Fibroblast of upper back skin (primary cell): ENCODE measurements at places on chromosomes 12 and 14.

DNA sequence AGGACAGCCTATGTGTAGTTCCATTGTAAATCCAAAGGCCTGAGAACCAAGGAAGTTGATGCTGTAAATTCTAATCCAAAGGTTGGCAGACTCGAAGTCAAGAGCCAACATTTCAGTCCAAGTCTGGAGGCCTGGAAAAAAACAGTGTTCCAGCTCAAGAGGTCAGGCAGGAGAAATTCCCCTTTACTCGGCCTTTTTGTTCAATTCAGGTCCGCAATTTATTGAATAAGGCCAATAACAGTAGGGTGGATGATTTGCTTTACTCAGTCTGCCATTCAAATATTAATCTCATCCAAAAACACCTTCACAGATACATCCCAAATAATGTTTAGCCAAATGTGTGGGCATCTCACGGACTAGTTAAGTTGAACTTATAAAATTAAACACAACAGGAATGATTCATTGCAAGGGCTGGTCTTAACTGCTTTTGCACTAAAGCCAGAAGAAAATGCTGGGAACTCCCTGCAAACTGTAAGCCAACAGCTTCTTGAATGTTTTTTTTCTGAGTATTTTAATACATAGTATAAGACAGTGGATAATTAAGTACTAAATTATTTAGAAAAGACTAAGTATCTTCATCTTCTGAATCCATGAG lies 197.4 kb upstream of the GARIN6 start:
- DNase-seq, result no peak

DNA sequence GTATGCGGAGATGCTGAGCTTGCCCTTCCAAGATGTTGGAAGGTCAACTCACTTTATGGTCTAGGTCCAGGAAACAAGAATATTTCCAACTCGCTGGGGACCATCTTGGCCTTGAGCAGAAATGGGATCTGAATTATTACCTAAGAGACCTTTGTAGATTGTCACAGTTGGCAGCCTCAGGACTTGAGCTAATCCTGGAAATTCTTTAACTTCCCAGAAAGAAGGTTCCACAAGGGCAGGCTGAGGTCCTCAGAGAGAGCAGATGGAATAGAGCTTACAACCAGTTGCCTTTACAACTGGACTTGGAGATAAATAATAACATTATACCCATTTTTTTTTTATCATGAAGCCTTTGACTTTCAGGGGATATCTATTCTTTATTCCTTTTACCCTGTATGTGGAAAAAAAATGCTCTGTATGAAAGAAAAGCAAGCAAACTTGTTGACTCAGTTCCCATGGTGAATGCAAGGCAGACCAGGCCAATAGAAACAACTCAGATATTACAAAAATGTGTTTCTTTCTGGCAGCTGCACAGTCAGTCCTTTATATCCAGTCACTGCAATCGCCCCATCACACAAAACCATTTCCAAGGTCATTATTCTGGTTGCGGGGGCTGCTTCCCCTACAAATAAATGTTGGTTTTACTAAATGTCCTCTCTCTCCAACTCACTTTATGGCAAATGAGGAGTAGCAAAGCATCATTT lies 401.4 kb downstream of the ZFP36L1 start:
- peak; percentile 69 for DNase-seq

GRCh38 chr12:47282206-47282605 lies 202.4 kb upstream of the AMIGO2 start:
- peak; percentile 86 for DNase-seq

GRCh38 chr12:43835264-43835655 lies 621 bp upstream of the TMEM117 start:
- DNase-seq, result peak; percentile 9

- DNase-seq, result no peak
These were observed 10.0 kb downstream of the DDX51 start for GRCh38 chr12:132133952-132134652.

DNA sequence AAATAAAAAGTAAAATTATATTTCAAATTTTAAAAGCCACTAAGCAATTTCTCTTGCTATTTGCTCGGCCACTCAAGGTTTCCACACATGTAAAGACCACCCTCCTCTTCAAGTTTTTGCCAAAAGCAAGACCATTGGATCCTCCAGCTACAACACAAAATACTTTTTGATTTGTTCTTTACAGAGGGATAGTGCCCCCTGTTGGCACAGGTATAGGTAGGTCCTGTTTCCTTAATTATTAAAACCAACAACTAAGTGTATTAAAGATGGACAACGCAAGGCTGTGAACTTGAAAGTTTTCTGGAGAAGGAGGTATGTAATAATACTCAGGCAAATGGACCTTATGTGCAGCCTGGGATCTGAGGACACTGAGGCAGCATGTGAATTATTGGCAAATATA lies 23.8 kb downstream of the ATP6V1D start:
- DNase-seq, result peak; percentile 14

- no peak for DNase-seq
These were observed 94.3 kb downstream of the PELI2 start for GRCh38 chr14:56212521-56212920.

DNA sequence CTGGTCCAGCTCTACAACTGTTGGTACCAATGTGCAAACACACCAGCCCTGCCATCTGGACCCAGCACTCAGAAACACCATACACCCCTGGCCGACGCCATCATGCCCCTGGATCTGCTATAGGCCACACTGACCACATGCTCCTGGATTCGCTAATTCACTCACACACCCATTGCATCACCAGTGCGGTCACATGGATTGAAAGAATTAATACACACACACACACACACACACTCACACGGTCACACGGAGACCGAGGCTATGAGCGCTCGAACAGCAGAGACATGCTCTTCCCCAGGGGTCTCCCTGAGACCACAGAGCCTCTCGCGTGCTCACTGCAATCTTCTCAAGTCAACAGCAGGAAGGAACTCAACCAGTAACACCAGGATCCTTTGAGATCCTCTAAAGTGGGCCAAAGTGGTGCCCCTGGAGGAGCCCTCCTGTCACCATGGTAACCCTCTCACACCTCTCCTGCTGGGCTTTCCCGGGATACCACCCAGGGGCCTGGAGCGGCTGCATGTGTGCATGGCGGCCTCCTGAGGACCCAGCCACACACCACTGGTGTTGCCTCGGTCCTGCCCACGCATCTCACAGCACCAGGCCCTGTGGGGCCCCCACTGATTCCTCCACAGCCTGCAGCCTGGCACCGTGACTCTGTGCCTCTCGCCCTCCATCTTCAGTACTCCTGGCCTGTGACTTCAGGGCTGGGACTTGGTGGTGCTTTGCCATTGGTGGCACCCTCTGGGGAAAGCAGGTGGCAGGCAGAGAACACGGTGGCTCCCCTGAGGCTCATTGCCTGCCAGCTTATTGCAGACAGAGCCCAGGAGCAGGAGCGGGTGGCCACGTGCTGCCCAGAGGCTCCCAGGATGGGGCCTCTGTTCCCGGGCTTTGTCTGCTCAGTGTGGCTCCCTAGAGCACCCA lies 15.1 kb downstream of the LRTM2 start:
- no peak for DNase-seq

GRCh38 chr14:104723651-104724406 lies at the start of gene ADSS1:
Gene ADSS1, plus strand, starts transcription at chr14:104724229. Its CDS starts 42 bp downstream, at chr14:104724271.
- peak; percentile 23 for DNase-seq

- DNase-seq, result no peak
These were observed 526.2 kb downstream of the FUT8 start for GRCh38 chr14:65938738-65939137.

GRCh38 chr14:48670939-48671338 lies 915.2 kb downstream of the RPS29 start:
- no peak for DNase-seq

DNA sequence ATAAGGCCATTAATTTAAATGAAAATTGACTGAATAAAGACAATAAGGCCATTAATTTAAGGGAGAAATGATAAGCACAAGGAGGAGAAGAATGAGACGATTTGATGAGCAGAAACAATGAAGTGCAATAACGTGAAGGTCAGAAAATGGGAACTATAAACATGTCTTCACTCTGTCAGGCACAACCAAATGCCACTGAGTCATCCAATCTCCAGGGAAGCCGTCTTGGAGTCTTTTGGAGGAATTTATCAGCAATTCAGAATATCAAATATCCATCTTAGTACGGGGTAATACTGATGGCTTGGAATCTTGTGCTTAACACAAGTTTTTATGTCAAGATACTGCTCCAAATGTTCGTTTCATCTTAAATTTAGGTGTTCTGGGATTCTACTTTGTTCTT lies 159.9 kb downstream of the CAPZA3 start:
- DNase-seq, result peak; percentile 22

- no peak for DNase-seq
These were observed 37.0 kb upstream of the PNMA1 start for GRCh38 chr14:73751157-73751691.

GRCh38 chr14:64721391-64721791 lies 17.2 kb downstream of the PLEKHG3 start:
- peak; percentile 92 for DNase-seq

GRCh38 chr14:25092258-25092740 lies 42.4 kb upstream of the STXBP6 start:
- no peak for DNase-seq

- no peak for DNase-seq
These were observed 84.1 kb upstream of the TBX3 start for GRCh38 chr12:114767906-114768722.

GRCh38 chr12:80377140-80377794 lies 66.8 kb upstream of the PTPRQ start:
- no peak for DNase-seq

DNA sequence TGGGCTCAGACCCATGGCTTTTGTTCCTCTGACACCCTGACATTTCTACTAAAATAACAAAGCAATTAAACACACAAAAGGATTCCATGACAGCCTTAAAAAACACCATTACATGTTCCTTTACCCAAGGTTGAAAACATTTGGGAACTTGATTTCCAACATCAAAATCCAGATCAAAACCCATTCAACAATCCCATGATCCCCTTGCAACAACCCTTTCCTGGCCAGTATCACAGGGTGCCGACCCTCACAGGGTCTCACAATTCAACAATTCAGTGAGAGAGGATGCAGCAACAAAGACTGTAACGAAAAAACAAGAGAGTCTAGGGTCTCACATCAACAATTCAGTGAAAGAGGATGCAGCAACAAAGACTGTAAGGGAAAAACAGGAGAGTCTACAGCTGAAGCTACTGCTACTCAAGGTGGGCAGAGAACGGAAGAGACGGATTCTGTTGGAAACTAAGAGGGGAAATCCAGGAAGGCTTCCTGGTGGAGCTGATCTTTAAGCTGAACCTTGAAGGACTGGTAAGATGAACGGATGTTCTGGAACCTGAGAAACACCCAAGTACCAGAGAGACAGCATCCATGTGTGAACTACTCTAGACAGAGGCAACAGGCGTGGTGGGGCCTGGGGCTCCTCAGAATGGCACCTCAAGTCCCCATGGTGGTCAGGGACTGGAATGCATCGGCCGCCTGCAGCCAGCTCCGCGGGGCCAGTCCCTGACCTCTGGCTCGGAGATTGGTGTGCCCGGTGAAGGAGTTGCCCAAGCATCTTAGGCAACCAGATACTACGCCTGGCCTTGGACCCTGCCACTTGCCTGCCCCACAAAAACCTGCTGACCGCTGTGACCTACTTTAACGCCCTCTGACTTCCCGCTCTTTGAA lies 22.7 kb upstream of the ZFP36L1 start:
- no peak for DNase-seq
